ENCODE measurements at places on chromosomes 5 and 9.

- DNase-seq, result no peak
These were observed 1.3 kb upstream of the KCNMB1 start for GRCh38 chr5:170390472-170390871.

- no peak for DNase-seq
These were observed 5.6 kb downstream of the MEGF9 start for GRCh38 chr9:120708526-120709224.

- DNase-seq, result no peak
These were observed 153.3 kb downstream of the SLF1 start for GRCh38 chr5:94771742-94772141.

- no peak for DNase-seq
These were observed 83.8 kb upstream of the TNFAIP8 start for GRCh38 chr5:119271758-119272730.

DNA sequence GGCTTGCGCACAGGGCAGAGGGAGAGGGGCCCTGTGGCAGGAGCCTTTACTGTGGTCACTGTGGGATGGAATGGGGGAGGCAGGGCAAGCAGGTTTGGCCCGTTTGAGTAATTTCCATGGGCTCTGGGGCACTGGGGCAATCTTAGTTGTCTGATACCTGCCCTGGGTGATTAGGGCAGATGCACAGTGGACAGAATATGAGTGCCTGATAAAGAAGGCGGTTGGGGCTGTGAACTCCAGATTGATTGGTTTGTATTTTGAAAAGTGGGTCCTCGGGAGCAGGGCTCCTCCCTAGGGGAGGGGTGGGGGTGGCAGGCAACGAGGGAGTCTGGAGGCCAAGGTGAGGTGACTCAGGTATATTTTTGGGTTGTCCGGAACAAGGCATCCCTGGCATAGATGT lies 247.5 kb downstream of the NSG2 start:
- DNase-seq, result no peak

DNA sequence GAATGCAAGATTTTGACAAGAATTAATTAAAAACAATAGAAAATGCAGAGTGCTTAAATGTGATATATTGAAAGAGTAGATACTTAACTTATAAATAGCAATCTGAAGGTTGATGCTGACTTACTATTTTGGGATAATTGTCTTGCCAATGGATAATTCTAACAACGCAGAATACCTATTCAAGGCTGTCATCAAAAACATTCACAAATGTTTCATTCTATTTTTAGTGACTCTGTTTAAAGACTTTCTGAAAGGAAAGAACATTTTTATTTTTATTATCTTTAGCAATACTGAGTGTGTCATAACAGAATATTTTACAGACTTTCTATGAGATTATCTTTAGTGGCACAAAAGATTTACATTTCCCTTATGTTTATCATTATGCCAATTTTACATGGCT lies 38.1 kb downstream of the ANKRD55 start:
- no peak for DNase-seq
